NCI-H1417 treated with DMSO at 0.1 percent for 48 hours (cell line): ENCODE measurements at places on chromosomes 3 and 15.
A peak's percentile ranks its signal among the peaks of the same experiment; 100 is the strongest.

DNA sequence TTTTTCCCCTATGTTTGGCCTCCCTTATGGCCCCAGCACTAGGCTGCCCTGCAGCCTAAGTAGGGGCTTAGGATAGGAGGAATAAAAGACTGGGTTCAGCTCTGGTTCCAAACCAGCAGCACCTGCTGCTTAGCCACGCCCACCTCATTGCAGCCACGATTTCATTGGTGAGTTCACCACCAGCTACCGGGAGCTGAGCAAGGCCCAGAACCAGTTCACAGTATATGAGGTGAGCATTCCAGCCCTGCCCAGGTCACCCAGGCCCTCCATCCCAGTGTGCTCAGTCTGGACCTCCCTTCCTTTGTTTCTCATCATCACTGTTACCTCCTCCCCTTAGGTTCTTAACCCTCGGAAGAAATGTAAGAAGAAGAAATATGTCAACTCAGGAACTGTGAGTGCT, 11.5 kb downstream of the CPNE9 start:
- DNase-seq = no peak

- no peak for DNase-seq
These were observed 208.2 kb upstream of the MANF start for GRCh38 chr3:51176923-51177322.

DNA sequence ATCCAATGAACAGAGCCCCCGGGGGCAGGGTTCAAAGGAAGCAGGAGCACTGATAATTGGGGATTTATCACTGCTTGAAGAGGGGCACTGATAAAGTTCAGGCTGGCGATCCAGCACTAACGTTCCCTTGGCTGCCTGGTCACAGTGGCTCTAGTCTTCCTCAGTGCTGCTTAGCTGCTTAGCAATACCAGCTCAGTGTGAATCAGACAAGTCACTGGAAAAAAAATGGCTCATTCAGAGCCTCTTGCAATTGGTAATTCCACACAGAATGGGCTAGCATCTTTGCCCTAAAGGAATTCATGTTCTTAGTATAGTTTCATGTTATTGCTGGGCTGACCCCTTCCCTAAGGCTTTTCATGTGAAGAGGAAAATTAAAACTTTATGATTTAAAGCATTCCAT, 95.7 kb upstream of the SLC2A2 start:
- no peak for DNase-seq

DNA sequence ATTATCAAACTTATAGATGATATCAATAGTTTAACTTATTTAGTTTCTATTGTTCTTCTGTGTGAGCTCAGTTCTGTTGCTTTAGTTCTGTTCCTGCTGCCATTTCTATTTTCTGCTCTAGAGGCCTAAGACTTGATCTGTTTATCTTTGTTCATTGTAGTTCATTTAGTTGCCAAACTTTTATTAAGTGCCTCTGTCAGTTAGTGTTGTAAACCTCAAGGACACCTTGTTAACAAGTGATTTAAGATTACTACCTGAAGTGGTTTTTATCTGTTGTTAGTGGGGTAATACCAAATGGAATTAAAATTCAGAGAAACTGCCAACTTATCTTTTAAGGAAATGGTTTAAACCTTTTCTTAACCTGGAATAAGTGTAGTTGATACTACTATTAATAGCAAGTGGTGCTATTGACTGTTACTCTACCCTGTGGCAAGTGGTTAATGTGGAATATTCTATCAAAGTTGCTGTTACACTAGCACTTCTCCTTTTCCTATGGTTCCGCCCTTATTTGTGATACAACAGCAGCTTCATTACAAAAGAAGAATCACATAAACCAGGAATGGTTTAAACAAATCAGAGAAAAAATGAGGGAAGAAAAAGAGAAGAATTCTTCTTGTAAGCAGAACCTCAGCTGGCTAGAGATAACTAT, 500.6 kb upstream of the GOLIM4 start:
- no peak for DNase-seq

- DNase-seq = no peak
These were observed 42.5 kb upstream of the RFX7 start for GRCh38 chr15:56286213-56286612.

DNA sequence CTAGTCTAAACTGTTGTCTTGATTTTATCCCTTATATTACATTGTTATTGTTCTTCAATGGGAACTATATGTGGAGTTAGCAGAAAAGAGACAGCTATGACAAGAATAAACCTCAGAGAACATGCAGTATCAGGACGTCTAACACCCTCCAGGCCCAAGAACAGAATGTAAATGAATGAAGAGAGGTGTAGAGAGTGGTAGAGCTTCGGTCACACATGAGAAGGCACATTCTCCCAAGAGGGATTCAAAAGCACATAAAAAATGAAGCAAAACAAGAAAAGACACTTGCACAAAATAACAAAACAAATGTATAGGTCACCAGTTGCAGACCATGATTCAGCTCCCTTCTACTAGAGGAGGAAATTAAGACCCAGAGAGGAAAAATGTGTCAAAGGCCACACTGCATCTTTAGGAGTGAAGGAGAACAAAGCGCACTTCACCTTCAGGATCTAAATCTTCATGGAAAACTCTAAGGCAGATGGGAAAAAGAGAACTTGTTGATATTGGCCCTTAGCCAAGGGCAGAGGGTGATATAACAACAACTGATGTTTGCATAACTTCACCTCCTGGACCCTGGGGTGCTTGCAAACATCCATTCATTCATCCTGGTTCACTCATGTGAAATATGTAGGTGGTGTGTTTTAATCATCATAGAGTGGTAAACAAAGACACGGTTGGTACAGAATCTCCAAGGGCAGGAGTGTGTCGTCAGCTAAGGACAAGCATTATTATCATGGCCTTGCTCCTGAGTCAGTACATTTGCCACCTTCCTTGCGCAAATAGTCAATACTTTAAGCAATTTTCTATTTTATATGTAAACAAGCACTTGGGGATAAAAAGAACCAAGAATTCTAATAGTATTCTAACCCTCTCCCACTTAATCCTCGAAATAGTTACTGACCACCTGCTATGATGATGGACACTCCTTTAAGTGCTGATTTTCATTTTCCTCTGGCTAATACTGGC, 8.8 kb downstream of the NEK10 start:
- peak; percentile 53 for DNase-seq
